ENCODE measurements at places on chromosomes 2 and 18. TPM values are rescaled to one million over a fixed set of nuclear protein-coding genes. Genes with fewer than 3 reads are reported as not detected.

DNA sequence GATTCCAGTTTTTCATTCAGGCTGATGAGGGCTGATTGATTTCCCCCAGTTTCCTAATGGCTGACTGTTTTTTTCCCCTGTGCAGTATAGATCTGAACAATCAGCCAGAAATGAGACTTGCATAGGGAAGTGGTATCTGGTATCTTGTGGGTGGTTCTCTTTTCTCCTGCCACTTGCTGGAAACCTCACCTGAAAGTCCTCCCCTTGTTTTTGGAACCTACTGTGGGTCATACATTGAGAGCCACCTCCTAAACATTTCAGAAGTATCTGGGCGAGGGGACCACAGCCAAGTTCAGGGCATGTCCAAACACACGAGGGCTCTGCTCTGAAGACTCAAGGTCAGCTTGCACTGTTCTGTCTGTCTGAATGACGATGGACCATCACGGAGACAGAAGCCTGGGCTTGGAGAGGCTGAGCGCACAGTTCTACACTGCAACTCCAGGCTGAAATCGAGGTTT is 19.3 kb downstream of the ALPK2 start:
- DNase-seq: no peak

REG3G gene
- not detected for total RNA-seq

- no peak for DNase-seq
Measured at GRCh38 chr2:25310709-25310964, 31.1 kb downstream of the DNMT3A start.

- no peak for DNase-seq
Measured at GRCh38 chr2:219439506-219439905, 4.9 kb downstream of the SPEG start.

RBM43 gene
- 1.7 TPM for total RNA-seq

- DNase-seq: no peak
Measured at GRCh38 chr2:112199188-112199587, 55.7 kb downstream of the ZC3H8 start.

- DNase-seq: no peak
Measured at GRCh38 chr2:24512831-24513230, 21.8 kb downstream of the NCOA1 start.
